ENCODE measurements at places on chromosomes 3 and 15. TPM values are rescaled to one million over a fixed set of nuclear protein-coding genes. Genes with fewer than 3 reads are reported as not detected.
A peak's percentile ranks its signal among the peaks of the same experiment; 100 is the strongest.

GOLGA8T gene
- total RNA-seq: not detected

CPB1 gene
- total RNA-seq: not detected

CLDN16 gene
- total RNA-seq: 0.02 TPM

C3orf85 gene
- not detected for total RNA-seq

SEMA3B gene
- total RNA-seq: 22.9 TPM

GRCh38 chr3:50395070-50395860 lies 35.9 kb upstream of the TMEM115 start:
- DNase-seq: no peak

DNA sequence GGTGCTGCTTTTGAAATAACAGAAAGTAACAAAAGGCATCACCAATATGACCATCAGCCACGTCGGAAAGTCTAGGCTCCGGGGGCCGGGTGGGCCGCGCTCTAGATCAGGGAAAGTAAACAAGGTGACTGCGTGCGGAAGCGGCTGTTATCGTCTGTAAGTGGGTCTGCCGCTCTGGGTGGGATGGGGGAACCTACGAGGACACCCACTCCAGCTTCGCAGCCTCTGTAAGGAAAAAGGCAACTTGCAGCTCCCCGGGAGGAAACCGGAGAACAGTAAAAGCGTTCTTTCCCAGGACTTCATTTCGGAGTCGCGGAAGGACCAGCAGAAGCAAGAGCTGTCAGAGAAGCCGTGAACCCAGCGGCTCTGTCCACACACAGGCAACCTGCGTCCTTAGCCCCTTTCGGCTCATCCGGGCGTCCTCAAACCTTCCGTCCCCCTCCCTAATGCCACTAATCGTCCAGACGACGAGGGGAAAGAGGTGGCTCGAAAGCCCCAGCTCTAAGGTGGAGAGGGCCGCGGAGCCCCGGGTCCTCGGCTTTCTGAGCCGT lies 461 bp downstream of the XRN1 start:
- DNase-seq: peak; percentile 38

DNA sequence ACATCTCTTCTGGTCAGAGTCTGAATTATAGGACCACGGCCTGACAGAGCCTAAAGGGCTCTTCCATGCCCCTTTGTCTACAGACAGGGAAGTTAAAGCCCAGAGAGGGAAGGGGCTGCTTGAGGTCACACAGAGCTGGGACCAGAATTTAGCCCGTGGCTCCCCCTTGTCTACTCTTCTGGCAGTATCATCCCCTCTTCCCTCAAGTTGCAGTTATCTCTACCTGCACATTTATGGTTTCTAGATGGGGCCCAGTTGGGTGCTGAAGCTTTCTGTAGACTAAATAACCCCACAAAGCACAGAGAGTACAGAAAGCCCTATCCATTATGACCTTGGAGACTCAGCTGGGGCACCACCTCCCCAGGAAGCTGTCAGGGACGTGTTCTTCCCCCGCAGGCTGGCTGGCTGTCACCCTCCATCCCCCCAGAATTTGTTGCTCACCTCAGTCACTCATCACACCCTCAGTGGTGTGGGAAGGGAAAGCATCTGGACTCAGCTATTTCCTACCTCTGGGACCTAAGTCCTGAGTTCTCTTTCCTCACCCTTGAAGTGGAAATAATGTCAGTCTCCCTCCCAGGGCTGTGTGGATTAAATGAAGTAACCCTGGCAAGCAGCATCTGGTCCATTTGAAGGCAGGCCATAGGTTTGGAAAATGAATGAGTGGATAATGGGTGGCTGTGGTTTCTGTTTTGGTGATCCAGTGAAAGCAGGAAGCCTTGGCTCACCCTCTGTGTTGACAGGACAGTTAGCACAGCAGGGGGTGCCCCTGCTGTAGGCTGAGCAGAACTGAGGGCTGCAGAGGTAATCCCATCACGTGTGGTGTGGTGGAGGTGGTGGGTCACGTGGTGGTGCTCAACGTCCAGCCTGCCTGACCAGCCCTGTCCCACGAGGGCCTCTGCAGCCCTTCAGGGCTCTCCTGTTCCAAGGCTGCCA lies 16.3 kb downstream of the ACOX2 start:
- peak; percentile 62 for DNase-seq

DNA sequence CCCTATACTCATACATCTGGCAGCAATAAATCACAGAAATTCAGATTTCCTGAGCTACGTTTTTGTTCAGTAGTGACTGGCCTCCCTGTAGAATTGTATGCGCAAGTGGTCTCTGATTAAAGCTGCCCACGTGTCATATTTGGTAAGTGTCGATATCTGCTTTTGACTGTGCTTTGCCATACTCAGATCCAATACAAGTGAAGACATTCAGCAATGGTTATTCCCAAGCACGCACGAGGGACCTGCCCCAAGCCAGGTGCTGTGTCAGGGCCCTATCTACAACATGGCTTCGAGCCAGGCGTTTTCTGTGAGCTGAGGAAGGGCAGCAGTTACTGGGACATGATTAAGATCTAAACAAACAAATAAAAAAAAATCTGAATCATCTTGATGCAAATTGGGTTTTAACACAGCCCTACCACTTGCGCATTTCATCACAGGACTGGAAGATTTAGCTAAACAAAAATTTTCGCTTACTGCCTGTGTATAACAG lies 47.2 kb upstream of the ICE2 start:
- DNase-seq: no peak

DNA sequence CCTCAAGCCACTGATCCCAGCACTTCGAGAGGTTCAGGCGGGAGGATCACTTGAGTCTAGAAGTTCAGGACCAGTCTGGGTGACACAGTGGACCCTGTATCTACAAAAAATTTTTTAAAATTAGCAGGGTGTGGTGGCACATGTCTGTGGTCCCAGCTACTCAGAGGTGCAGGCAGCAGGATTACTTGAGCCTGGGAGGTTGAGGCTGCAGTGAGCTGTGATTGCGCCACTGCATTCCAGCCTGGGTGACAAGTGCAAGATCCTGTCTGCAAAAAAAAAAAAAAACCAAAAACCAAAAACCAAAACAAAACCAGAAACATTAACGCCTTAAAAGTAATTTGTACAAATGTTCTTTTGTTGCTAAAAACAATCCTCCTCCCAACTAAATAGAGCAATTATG lies 27.9 kb upstream of the SLC12A8 start:
- DNase-seq: no peak

- DNase-seq: no peak
Observed at GRCh38 chr3:61200270-61200669, 51.0 kb downstream of the FHIT start.

GRCh38 chr3:71433631-71434030 lies 149.9 kb downstream of the FOXP1 start:
- DNase-seq: no peak

GRCh38 chr15:72162569-72162968 lies 35.0 kb downstream of the GRAMD2A start:
- DNase-seq: no peak

DNA sequence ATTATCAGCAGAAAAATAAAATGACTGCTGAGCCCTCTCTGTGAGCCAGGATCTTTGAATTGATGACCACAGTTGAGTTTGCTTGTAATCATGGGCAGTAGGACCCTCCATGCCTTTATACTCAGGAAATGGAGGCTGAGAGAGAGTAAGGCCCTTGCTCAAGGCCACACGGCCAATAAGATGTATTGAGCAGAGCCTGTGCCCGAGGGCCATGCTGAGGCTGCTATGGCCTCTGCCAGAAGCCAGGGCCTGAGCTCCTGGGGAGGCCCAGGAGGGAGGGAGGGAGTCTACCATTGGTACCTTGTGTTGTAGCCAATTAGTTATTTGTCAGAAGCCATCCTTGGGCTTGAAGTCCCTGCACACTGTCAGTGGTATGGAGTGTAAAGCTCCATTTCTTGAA lies 151.4 kb downstream of the DNAJB8 start:
- no peak for DNase-seq

GRCh38 chr15:56428821-56429458 lies 36.0 kb downstream of the MNS1 start:
- peak; percentile 22 for DNase-seq

DNA sequence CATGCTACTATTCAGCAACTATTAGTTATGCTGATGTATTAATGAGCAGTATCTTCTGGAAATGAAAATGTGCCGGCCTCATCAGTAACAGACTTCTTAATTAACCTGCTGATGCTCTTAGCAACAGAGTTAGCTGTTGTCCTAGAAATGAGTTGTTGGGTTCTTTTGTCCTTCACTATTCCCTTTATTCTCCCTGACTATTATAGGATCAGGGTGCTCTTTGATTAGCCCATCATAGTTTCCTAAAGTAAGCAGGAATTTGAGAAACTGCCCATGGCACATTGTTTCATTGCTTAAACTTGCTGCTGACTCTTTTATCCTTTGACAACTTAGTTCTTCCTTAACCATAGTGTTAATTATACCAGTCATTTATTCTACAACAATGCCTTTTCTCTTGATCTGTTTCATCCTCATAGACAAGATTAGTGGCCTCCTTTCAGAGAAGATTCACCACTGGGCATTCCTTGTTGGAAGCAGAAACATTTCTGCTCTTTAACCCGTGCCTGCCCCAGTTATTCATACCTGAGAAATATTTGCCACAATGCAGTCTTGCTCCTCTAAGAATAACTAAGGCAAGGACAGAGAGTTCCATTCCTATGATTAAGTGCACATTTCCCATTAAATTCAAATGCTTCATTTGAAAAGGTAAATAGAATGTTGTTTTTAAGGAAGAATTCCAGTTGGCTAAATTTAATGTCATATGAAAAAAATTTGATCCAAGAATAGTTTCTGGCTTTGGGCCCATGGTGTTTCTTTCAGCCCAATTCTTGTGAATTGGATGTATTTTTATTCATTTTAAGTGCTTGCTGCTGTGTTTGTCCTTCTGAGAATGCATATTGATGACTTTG lies 573.3 kb upstream of the TBL1XR1 start:
- peak; percentile 19 for DNase-seq

DNA sequence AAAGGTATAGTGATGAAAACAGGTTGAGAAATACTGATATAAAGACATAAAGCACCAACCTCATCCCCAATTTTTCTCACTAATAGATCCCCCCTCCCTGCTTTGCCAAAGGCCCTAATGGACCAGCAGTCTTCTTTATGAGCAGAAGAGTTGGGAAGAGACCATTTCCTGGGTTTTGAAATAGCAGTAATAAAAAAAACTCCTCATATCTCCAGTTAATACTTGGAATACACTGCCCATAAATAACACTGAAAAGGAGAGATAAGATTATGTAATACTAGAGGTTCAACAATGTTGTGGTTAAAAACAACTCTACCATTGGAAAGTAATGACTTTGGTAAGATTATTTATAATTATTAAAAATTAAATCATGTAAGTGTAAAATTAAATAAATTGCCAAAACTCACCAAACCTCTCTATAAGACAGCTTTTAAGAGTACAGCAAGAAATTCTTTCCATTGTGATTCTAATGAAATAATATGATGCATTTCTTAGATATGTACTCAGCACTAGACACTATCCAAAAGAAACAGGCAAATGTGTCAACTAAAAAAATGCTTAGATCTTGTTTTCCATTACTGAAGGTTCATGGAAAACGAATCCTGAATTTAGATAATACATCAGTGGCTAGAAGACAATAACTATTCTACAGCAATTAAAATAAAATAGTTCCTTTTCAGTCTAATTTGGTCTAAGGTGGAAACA lies 88.2 kb downstream of the FAIM start:
- no peak for DNase-seq

- no peak for DNase-seq
Observed at GRCh38 chr3:169879845-169880575, 10.3 kb upstream of the LRRC31 start.

- peak; percentile 29 for DNase-seq
Observed at GRCh38 chr3:190182418-190183043, 61.8 kb upstream of the P3H2 start.

DNA sequence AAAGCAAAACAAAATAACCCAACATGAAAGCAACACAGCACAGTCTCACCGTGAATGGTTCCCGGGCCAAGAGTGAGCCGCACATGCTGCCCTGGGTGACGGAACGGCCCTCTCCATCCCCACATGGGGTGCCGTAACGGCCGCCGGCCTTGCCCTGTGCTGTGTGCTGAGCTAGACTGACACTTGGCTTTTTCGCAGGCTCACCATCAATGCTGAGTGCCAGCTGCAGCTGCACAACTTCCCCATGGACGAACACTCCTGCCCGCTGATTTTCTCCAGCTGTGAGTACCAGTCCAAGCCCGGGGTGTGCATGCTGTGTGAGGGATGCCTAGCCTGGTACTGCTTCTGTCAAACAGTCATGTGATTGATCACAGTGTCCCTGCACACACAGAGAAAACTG lies 357.6 kb downstream of the GABRG3 start:
- no peak for DNase-seq

DNA sequence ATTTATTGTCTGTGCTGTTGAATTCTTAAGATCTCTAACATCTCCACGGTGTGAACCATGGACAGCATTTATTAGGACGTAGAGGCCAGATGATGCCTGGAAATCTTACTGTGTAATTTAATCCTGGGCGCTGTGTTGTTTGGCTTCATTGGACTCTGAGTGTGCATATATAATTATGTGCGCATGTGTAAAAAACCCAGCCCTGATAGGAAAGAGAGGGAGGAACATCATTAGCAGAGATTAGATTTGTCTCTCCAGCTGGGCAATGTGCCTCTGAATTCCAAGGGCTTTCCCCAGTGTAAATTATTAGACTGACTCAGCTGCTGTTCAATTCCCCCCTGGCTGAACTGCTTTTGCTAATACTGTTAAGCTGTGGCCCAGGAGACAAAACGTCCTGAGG lies 39.6 kb downstream of the MAP3K13 start:
- DNase-seq: no peak

DNA sequence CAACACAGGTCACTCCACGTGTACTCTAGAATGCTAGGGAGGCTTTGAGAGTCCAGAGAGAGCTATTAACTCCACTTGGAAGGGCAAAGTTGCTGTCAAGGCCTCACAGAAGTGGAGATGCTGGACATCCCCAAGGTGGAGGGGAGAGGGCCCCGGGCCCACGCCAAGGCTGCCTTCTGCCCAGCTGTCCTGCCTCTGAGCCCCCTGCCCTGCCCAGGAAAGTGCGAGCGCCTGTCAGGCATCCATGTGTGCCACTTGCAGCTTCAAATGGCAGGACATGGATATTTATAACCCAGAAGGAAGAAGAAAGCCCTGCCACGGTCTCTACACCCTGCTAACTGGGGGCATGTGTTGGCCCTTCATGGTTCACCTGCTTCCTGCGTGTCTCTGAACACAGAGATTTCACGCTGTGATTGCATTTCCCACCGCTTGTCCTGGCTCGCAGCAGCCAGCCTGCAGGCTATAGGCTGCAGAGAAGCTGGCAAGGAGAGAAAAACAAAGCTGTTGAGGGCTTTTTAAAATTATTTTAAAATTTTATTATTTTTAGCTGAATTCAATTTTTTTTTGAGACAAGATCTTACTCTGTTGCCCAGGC lies 17.0 kb downstream of the ANKDD1A start:
- DNase-seq: no peak

GRCh38 chr3:183460081-183461055 lies 31.9 kb upstream of the MCF2L2 start:
- DNase-seq: peak; percentile 40
